ENCODE measurements at places on chromosomes 3 and 15. TPM values are rescaled to one million over a fixed set of nuclear protein-coding genes. Genes with fewer than 3 reads are reported as not detected.

DNA sequence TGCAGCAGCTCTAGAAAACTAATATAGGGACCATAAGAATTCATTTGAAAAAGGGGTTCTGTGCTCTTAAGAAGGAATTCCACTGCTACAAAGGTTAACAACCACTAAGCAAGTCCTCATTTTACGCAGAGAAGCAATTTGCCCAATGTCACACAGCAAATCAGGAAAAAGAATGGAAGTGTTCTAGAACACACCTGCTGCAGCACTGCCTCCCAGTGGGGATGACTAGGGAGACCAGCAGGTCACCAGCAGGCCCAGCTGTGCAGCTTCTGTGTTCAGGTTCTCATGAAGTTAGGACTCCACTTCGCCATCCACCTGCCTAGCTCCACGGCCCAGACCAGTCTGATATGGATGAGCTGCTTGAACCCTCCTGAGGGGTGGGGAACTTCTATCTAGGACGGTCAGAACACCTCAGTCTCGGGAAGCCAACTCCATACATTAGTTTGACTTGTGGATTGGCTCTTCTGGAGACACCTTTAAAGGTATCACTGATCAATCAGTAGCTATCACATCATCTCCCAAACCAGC is 18.6 kb downstream of the POMGNT2 start:
- no peak for DNase-seq

- peak; percentile 72 for DNase-seq
Measured at GRCh38 chr3:29642393-29643033, 361.6 kb downstream of the RBMS3 start.

- no peak for DNase-seq
Measured at GRCh38 chr3:185825006-185825638, at the start of gene IGF2BP2. IGF2BP2 (minus strand) TSS chr3:185825042; CDS start chr3:185824960, 82 bp downstream.

DNA sequence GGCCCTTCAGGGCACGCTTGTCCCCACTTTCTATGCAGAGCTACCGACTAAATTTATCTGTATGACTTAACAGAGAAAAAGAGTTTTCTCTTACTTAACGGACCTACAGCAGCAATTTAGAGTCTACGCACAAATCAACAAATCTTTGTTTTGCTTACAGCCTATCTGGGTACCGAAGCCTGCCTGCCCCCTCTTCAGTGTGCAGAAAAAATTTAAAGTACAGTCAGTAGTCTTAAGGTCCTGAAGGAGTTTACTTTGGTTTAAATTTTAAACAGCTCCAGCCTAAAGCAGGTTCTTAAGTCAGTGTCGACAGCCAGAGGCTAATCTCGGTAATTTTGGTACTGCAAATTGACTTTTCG is 570 bp downstream of the SACM1L start:
- no peak for DNase-seq

DNA sequence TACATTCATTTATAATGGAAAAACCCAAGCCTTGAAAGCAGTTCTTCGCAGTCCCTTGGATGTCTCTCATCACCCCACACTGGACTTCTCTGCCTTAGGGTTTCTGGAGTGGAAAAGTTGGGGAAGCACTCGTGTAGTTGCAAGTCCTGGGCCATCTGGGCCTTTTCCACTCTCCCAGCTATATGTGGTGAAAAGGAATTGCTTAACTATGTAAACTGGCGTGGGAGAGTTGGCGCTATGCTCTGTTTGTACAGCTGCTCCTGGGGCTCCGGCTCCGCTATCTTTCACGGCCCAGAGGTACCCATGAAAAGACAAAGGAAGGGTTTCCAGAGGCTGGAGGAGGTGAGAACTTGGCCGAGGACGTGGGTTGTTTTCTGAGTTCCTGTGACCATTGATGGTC is 81.1 kb upstream of the MYZAP start:
- DNase-seq, result no peak

DNA sequence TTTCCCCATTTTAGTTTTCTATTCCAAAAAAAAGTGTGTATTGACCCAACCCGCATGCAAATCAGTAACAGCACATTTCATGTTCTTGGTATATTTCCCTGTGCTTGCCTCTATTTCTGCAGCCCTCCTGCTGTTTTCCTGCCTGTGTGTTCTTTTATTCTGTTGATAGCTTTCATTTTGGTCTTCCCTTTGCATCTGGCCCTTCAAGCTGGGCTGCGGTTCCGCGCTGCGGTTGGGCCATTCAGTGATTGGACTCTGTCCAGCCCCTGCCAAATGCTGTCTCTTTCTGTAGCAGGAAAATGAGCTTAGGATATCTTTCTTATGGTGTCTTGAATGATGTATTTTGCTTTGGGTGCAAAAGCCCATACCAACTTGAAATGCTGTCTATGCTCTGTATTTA is 49.9 kb downstream of the ZNF621 start:
- no peak for DNase-seq

GRCh38 chr3:12232785-12233300 is 56.0 kb upstream of the PPARG start:
- no peak for DNase-seq

DNA sequence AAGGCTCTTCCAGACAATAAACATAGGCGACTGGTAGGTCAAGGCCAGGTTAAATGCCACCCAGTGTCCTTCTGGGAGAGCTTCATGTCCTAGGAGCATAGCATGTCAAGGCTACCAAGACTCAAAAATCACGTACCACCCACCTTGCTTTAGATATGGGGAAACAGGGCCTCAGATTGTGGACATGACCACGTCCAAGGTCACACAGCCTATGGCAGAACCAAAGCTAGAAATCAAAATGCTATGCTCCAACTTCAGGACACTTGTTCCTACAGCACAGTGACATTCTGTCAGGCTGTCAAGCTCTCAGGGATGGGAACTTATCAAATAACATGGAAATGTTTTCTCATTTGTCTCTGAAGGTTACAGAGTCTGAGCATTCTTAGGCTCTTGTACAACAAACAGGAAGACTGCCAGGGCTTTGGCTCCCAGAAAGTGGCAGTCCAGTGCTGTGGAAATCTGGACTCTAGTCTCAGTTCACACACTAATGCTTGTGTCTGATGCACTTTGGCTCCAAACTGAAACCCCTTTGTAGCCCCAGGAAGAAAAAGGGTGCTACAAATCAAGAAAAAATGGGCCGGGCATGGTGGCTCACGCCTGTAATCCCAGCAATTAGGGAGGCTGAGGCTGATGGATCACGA is 170.4 kb upstream of the LPP start:
- no peak for DNase-seq

DNA sequence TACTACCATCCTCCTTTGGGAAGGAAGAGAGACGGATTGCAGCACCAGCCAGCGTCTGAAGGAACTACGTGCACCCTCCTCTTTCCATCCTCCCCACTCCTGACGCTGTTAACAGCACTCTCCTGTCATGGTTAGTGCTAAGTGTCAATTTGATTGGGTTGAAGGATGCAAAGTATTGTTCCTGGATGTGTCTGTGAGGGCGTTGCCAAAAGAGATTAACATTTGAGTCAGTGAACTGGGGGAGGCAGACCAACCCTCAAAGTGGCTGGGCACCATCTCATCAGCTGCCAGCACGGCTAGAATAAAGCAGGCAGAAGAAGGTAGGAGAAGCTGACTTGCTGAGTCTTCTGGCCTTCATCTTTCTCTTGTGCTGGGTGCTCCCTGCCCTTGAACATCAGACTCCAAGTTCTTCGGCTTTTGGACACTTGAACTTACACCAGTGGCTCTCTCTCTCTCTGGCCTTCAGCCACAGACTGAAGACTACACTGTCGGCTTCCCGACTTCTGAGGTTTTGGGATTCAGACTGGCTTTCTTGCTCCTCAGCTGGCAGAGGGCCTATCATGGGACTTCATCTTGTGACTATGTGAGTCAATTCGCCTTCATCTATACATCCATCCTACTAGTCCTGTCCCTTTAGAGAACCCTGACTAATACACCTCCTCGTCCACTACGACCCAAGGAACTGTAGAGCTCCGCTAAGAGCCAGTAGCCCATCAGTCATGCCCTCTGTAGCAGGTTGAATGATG is 128.2 kb upstream of the HES1 start:
- no peak for DNase-seq

DNA sequence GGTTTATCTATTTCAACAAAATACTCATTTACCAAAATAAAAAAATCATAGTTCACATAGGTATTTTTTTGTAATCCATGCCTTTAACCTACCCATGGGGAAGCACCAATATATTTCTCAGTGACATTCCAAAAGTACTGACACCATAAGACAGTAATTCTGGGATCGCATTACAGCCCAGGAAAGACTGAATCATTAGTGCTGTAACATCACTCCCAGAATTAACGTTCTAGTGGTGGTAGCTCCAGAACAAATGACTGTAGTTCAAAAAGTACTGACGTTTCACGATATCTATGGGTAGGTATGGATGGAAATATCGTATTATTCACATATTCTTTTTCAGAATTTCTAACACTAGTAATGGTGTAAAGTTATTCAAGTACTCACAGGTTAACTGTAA is 54.3 kb upstream of the NEK10 start:
- DNase-seq, result no peak

- DNase-seq, result no peak
Measured at GRCh38 chr3:109117939-109118338, at the start of gene MORC1. MORC1 (minus strand) TSS chr3:109118134; CDS start chr3:109118059, 75 bp downstream.

DNA sequence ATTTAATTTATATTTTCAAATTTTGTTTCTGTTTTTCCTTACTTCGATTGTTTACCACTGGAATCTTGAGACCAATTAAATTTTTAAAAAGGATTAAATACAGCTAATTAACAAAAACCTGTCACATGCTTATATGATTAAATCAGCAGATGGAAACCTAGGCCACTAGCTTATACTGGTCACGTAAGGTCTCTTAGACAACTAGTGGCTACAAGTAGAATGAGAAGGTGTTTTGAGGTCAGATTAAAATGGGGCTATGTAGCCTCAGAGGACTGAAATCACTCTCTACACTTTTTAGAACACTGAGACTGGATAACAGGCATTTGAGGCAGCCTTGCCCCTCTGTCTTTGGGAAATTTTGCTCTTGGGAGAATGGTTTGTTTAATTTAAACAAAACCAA is 246.5 kb upstream of the ONECUT1 start:
- DNase-seq, result no peak

- DNase-seq, result peak; percentile 95
Measured at GRCh38 chr3:187745201-187746058, at the start of gene BCL6. BCL6 (minus strand) TSS chr3:187745468; CDS start chr3:187733693, 11,775 bp downstream.

GRCh38 chr15:63157118-63157843 is at the start of gene RPS27L:
RPS27L (minus strand) TSS chr15:63157477; CDS start chr15:63157405, 72 bp downstream.
- peak; percentile 46 for DNase-seq

- DNase-seq, result no peak
Measured at GRCh38 chr15:42736178-42736792, 643 bp downstream of the CDAN1 start.

GRCh38 chr3:102106416-102107097 is 257.2 kb downstream of the NFKBIZ start:
- no peak for DNase-seq

GRCh38 chr3:191476066-191476772 is 15.3 kb downstream of the PYDC2 start:
- DNase-seq, result no peak

DNA sequence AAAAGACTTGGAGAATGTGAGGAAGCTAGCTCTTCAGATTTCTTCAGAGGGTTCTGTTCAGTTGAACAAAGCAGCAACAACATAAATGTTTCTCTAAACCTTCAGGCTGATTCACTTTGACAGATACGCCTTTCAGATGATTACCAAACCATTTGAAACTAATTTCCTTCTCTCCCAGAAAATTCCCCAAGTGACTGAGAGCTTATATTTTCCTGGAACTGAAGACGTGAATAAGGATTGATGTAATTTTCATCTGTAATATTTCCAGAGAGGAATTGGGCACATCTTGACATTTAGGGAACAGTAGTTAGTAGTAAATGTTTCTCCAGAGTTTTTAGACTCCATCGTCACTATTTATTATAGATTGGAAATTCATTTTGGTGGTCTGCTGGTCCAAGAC is 108.6 kb upstream of the AADACL2 start:
- DNase-seq, result no peak

- no peak for DNase-seq
Measured at GRCh38 chr3:25582242-25582641, 82.5 kb downstream of the TOP2B start.

GRCh38 chr3:169759256-169759655 is 5.6 kb downstream of the TERC start:
- DNase-seq, result no peak

GRCh38 chr15:36682101-36682500 is 102.7 kb downstream of the CDIN1 start:
- no peak for DNase-seq

GRCh38 chr3:197541756-197542539 is 13.8 kb downstream of the BDH1 start:
- DNase-seq, result no peak

GRCh38 chr15:40325188-40325587 is 1.7 kb downstream of the INAFM2 start:
- no peak for DNase-seq

- peak; percentile 68 for DNase-seq
Measured at GRCh38 chr3:27758083-27758482, 36.0 kb upstream of the EOMES start.

- DNase-seq, result no peak
Measured at GRCh38 chr3:65548848-65549625, 489.7 kb downstream of the MAGI1 start.

GRCh38 chr3:5022966-5023776 is 43.9 kb downstream of the BHLHE40 start:
- peak; percentile 98 for DNase-seq

DNA sequence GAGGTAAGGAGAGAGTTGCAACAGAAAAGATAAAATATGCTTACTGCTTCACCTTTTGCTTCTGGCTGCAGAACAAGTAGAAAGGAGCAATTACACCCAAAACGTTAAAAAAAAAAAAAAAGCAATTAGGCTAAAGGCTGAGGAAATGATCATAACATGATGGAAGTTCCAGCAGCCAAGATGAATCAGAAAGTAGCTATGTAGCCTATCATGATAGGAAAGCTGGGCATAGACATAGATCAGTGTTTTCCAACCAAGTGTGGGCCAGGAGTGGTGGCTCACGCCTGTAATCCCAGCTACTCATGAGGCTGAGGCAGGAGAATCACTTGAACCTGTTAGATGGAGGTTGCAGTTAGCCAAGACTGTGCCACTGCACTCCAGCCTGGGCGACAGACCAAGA is 52.6 kb downstream of the AGTR1 start:
- DNase-seq, result no peak

GRCh38 chr15:73081321-73081958 is 29.2 kb downstream of the NEO1 start:
- peak; percentile 23 for DNase-seq

The NR2F2 gene
- total RNA-seq, result 17.7 TPM

The SLC6A1 gene
- total RNA-seq, result not detected

The CADM2 gene
- not detected for total RNA-seq

The UBAP1L gene
- 0.07 TPM for total RNA-seq

The SH3GL3 gene
- 1.0 TPM for total RNA-seq

The NOP10 gene
- 319 TPM for total RNA-seq

The ISG20 gene
- 7.6 TPM for total RNA-seq

The CSPG4 gene
- 2.1 TPM for total RNA-seq

The CERS3 gene
- total RNA-seq, result not detected

The HGD gene
- total RNA-seq, result 5.9 TPM

The PRTG gene
- total RNA-seq, result 10.1 TPM

The GALNT15 gene
- not detected for total RNA-seq

The ELL3 gene
- 5.1 TPM for total RNA-seq

The TNFAIP8L3 gene
- total RNA-seq, result not detected
